ENCODE measurements at places on chromosomes 7 and 10.

GRCh38 chr7:116340201-116340847 lies 130.0 kb downstream of the TES start:
- no peak for DNase-seq

- DNase-seq = no peak
These were observed 53.3 kb upstream of the FAM180A start for GRCh38 chr7:135801877-135802276.

DNA sequence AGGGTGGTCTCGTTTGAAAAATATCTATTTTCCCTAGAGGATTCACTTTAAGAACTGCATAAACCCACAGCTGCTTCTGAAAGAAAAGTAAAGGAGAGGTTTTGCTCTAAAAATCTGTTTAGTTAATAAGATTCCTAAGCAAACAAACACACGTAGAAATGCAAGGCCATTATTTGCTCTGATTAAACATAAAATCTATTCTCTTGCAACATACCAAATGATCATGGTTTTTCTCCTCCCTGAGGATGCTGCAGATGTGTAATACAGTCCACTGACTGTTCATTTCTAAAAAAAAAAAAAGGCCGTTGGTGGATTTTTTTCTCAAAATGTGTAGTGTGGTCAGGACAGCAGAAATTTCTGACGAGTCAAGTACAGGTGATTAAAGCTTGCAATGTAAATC lies 98.6 kb downstream of the BUB3 start:
- DNase-seq = no peak

DNA sequence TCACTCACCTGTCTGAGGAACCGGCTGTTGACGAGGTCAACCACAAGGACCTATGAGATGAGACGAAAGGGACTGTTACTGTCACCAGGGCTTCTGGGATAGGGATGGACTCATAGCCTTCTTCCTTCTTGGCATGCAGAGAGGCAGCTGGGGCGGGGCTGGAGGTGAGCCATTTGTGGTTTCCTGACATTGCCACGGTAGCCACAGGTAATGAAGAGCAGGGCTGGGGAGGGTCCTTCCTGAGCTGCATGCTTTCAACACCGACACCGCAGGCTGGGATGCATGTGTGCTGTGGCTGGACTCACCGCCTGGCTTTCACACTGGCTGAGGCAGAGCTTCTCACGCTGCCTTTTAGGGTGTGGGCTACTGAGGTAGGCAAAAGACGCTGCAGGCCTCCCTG lies 46.4 kb upstream of the MKRN1 start:
- peak; percentile 5 for DNase-seq

GRCh38 chr7:23938937-23939552 lies 229.0 kb downstream of the STK31 start:
- no peak for DNase-seq

DNA sequence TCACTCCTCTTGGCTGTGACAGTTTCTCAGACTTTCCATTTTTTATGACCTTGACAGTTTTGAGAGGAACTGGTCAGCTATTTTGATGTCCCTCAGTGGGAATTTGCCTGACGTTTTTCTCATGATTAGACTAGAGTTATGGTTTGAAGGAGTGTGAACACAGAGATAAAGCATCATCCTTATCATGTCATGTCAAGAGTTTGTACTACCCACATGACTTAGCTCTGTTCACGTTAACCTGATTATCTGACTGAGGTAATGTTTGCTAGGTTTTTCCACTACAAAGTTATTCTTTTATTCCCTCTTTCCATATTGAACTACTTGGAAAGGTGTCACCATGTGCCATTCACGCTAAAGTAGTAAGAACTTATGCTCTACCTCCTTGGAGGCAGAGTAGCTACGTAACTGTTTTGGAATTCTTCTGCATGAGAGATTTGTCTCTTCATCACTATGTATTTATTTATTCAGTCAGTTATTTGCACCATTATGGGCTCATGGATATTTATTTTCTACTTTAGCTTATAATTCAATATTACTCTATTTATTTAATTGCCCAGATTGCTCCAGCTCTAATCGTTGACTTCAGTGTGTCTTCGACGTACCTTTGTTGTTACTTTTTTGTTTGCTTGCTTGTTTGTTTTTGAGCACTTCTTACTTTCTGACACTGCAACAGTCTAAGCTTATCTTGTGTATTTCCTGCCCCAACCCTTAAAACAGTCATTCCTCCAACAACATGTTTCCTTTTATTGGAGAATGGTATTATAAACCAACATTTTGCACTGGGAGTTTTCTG lies 50.4 kb downstream of the CPED1 start:
- no peak for DNase-seq

DNA sequence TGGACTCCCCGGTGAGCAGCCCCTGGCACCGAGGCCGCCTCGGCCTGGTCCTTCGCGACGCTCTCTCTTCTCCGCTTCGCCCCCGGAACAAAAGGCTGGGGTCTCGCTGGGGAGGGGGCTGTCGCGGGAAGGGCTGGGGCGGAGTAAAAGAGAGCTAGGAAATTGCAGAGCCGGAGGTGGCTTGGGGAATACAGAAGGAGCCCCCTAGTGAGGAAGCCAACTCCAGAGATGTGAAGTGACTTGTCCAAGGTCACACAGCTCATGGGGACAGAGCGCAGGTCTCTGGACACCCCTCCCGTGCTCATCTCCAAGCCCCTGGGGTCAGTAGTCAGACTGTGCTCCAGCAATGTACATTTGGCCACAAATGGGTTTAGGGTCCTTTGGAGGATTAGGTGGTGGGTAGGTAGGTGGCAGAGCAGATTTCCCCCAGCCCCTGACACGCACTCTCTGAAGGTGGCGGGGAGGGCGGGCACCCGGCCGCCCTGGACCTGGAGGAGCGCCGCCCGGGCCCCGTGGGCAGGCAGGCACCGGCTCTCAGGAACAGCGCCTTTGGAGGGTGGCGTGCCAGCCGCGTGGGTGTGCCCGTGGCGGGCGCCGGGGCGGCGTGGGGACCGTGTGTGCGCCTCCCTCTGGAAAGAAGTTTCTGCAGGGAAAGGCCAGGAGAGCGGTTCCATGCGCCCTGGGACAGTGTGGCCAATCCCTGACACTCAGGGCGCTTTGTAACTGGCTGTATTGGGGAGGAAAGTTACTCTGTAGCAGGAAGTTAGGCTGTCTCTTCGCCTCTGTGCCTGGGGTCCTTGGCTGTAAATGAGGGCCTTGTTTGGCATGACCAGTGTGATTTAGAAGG lies 910 bp downstream of the WIPF3 start:
- no peak for DNase-seq

- peak; percentile 6 for DNase-seq
These were observed 87.4 kb upstream of the TNS3 start for GRCh38 chr7:47669178-47669891.

GRCh38 chr10:13642293-13642692 lies 55.5 kb downstream of the PRPF18 start:
- no peak for DNase-seq

- no peak for DNase-seq
These were observed 175.7 kb upstream of the AUTS2 start for GRCh38 chr7:69422574-69422985.

GRCh38 chr10:122853665-122854313 lies 8.1 kb upstream of the CUZD1 start:
- no peak for DNase-seq

GRCh38 chr10:61904733-61905725 lies 3.5 kb downstream of the ARID5B start:
- peak; percentile 69 for DNase-seq

DNA sequence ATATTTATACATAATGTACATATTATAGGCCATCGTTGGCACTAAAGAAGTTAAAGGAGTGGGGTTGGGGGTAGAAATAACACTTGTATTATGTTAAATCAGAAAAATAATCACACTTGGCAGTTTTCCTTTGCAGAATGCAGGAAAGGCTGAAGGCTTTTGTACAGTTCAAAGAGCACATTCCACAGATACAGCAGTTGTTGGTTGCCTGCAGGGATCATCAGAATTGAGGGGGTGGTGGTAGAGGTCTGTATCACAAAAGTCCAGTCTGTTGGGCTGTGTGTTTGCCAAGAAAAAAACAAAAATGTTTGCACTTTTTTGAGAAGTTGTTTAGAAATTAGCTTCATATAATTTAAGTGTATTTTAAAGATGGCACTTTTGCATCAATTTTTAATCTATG lies 231.8 kb upstream of the FOXP2 start:
- no peak for DNase-seq

DNA sequence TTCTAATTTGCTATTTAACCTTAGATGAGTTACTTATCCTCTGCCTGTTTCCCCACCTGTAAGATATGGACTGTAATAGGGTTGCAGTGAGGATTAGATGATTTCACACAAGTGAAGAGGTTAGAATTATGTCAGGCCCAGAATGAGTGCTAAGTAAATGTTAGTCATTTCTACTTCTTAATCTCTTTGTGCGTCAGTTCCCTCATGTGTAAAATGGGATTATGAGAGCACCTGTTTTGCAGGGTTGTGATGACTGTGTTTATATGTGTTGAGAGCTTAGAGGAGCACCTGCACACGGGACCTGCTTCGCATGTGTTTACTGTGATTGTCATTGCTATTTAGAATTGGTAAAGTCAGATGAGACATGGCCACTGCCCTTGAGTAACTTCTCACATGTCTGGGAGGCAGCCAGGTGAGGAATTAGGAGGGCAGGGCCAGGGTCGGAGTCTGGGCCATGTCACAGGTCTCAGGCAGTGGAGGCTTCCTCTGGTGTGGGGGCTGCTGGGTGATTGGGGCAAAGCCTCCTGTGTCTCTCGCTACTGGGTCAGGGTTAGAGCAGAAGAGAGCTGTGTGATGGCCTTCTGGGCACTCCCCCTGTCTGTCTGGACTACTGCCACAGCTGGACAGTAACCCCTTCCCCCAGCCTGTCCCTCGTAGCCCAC lies 106.7 kb downstream of the WDFY4 start:
- DNase-seq = no peak

- DNase-seq = no peak
These were observed 166.9 kb downstream of the UBE2H start for GRCh38 chr7:129785685-129786514.

DNA sequence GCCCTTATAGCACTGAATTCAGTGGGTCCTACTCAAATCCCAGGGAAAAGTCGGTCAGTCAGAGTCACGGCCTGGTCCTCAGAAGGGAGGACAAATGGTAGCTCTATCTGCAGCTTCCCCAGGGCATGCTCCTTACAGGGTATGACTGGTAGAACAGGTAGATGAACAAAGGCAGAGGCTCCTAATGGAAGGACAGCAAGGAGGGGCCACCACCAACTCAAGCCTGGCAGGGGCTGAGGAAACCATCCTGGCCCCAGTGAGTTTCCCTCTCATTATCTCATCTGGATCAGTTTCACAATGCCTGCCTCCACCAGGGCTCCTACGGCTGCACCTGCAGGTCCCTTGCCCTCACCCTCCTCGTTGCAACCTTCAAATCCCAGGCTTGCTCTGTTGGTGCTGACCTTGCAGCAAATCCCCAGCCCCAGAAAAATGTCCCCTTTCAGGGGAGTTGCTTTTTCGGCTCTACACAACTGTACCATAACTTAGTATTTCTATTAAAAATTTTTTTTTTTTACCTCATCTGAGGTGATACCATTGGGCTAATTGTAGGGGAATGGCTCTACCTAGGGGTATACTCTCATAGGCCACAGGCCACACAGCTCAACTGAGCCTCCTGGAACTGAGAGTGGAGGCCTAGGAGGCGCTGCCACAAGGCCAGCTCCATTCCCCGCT lies 2.4 kb upstream of the MYO1G start:
- no peak for DNase-seq

DNA sequence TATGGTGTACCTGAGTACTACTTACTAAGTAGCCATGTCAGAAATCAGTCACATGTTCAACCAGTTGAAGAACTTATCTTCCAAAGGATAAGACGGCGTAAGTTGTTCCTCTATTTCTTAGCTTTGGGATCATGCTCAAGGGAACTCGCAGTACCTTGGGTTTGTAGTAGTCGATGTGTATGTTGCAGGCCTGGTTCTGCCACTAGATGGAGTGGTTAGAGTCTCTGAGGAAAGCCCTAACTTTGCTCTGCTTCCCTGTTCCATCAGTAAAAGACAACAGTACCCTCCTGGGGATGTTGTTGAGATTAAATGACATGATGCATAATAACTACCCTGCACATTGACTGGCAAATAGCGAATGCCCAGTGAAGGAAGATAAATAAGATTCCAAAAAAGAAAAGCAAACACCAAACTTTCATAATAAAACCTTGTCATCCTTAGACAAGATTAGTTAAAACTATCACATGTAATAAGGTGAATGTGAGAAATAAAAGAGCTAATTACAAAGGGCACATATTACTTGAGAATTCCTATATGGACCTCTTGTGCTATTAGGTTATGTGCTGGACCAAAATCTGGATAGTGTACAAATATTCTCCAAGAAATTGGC lies 165.9 kb downstream of the ABCA13 start:
- DNase-seq = no peak

- DNase-seq = no peak
These were observed 60.6 kb upstream of the UBE3C start for GRCh38 chr7:157077986-157078644.

DNA sequence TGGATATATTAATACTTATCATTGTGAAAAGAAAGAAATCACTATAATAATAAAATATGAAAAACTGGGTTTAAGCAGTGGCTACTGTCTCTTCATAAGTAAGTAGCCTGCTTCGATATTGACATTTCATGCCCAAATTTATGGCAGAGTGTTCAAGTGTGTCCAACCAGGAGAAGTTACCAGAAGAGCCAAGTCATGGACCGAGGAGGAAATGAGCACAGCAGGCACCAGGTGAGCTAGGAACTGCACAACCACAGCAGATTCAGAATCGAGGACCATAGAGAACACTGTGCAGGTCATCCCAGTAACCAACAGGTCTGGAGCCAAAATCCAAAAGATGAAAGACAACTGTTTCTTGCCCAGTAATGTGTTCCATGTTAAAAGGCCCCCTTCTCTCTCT lies 79.9 kb upstream of the ABCB5 start:
- no peak for DNase-seq

GRCh38 chr10:60335708-60336107 lies 54.0 kb downstream of the ANK3 start:
- no peak for DNase-seq

- DNase-seq = no peak
These were observed 33.9 kb downstream of the CYCS start for GRCh38 chr7:25091176-25091575.

- no peak for DNase-seq
These were observed 70.9 kb upstream of the MGMT start for GRCh38 chr10:129396021-129396722.

GRCh38 chr10:57168611-57169240 lies 807.7 kb upstream of the ZWINT start:
- DNase-seq = no peak

- DNase-seq = no peak
These were observed 3.7 kb upstream of the DPYSL4 start for GRCh38 chr10:132183046-132183445.

DNA sequence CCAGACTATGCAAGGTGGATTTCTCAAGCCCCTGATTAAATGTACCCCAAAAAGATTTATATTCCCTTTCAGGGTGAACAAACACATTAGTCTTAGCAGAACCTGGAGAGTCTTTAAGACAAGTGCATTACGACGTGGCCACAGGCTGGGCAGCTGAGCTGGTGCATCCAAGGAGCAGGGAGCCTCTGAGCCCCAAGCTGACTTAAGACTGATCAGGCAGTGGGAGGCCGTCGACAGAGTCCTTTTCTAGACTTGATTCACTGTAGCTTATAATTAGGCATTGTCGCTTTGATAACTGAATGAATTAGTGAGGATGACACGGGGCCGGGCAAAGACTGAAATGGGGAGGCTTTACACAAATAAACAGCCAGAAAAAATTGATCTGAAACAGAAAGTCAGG lies 353.2 kb downstream of the GPAM start:
- DNase-seq = no peak

GRCh38 chr10:49679480-49679893 lies at the start of gene C10orf53:
Gene C10orf53 (plus strand): TSS chr10:49679651. CDS start chr10:49679698, 47 bp downstream.
- no peak for DNase-seq
